HCT116 (cell line): ENCODE measurements at places on chromosomes 6 and 20. TPM values are rescaled to one million over a fixed set of nuclear protein-coding genes. Genes with fewer than 3 reads are reported as not detected.

The PKIB gene
- total RNA-seq = 24.0 TPM

DNA sequence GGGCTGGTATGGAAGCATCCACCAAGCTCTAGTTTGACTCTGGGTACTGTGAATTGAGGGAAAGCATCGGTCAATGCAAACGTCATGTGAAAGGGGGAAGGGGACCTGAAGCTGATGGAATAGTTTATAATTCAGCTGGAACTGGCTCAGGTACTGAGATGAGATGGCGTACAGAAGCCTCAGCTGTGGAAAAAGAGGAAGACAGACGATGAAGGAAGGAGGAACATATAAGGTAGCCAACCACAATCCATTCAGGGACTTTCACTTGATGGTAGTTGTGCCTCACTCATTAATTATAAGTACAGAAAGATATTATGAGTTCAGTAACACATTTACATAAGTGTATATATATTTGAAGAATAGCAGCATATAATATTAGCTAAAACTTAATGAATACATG lies 2.7 kb downstream of the CALHM5 start:
- DNase-seq = no peak
- no peaks in the 10 kb centered on the region for H3K36me3 ChIP-seq
- H3K4me1 ChIP-seq = no peaks in the 10 kb centered on the region
- no peak overlapping the region for H3K27ac ChIP-seq

- peaks cover 52% of the 10 kb centered on the region for H3K4me1 ChIP-seq
- peak overlapping the region; percentile 46 for H3K4me3 ChIP-seq
- H3K27me3 ChIP-seq = no peaks in the 10 kb centered on the region
- no peak for DNase-seq
- no peaks in the 10 kb centered on the region for H3K36me3 ChIP-seq
- peak overlapping the region; percentile 42; the same call in 1 of the 2 replicates for H3K27ac ChIP-seq
These were observed 17.3 kb upstream of the ID1 start for GRCh38 chr20:31587545-31588389.

GRCh38 chr6:79671600-79672266 lies 40.6 kb downstream of the SH3BGRL2 start:
- DNase-seq = peak; percentile 59
- no peaks in the 10 kb centered on the region for H3K27me3 ChIP-seq
- peaks cover 23% of the 10 kb centered on the region for H3K4me1 ChIP-seq
- H3K36me3 ChIP-seq = no peaks in the 10 kb centered on the region
- H3K4me3 ChIP-seq = no peak overlapping the region

The PLN gene
- total RNA-seq = not detected

The ZNF311 gene
- total RNA-seq = not detected

DNA sequence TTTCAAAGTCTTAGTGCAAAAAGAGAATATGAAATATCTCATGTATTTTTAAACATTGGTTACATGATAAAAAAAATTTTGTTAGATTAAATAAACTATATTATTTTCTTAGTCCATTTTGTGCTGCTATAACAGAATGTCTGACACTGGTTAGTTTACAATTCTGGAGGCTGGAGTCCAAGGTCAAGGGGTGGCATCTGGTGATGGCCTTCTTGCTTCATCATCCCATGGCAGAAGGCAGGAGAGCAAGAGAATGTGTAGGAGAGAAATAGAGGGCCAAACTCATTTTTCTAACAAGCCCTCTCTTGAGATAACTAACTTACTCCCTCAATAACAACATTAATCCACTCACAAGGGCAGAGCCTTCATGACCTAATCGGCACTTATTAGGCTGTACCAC lies 11.5 kb upstream of the MCUR1 start:
- H3K27me3 ChIP-seq = no peaks in the 10 kb centered on the region
- H3K4me1 ChIP-seq = no peaks in the 10 kb centered on the region
- no peak overlapping the region for H3K4me3 ChIP-seq

The CDH26 gene
- total RNA-seq = 0.34 TPM

DNA sequence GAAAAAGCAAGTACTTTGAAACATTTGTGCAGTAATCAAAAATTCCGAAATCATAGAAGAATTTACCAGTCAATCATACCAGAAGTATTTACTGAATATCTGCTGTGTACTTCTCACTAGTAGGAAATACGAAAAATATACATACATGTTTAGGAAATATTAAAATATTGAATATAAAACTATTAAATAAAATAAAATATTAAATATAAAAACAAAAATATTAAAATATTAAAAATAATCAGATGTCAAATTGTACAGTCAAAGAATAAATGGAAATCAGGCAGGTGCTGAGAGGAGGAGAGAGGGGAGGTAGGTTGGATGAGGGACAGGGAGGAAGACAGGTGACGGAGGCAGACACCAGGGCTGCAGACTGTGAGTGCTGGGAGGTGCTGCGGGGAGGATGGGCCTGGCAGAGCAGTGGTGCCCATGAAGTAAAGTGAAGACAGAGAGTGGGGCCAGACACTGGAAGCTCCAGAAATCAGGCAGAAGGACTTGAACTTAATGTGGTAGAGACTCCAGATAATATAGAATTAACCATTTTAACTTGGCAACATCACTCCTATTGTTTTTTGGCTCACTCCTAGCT lies 55.9 kb downstream of the PRKN start:
- H3K36me3 ChIP-seq = no peaks in the 10 kb centered on the region
- H3K4me1 ChIP-seq = no peaks in the 10 kb centered on the region
- DNase-seq = no peak
- no peaks in the 10 kb centered on the region for H3K27me3 ChIP-seq
- H3K27ac ChIP-seq = no peak overlapping the region
- no peak overlapping the region for H3K4me3 ChIP-seq

GRCh38 chr6:34393966-34394305 lies 1.5 kb upstream of the NUDT3 start:
- H3K4me3 ChIP-seq = no peak overlapping the region
- no peak for DNase-seq
- no peak overlapping the region for H3K27ac ChIP-seq
- no peaks in the 10 kb centered on the region for H3K36me3 ChIP-seq
- H3K4me1 ChIP-seq = peaks cover 10% of the 10 kb centered on the region

DNA sequence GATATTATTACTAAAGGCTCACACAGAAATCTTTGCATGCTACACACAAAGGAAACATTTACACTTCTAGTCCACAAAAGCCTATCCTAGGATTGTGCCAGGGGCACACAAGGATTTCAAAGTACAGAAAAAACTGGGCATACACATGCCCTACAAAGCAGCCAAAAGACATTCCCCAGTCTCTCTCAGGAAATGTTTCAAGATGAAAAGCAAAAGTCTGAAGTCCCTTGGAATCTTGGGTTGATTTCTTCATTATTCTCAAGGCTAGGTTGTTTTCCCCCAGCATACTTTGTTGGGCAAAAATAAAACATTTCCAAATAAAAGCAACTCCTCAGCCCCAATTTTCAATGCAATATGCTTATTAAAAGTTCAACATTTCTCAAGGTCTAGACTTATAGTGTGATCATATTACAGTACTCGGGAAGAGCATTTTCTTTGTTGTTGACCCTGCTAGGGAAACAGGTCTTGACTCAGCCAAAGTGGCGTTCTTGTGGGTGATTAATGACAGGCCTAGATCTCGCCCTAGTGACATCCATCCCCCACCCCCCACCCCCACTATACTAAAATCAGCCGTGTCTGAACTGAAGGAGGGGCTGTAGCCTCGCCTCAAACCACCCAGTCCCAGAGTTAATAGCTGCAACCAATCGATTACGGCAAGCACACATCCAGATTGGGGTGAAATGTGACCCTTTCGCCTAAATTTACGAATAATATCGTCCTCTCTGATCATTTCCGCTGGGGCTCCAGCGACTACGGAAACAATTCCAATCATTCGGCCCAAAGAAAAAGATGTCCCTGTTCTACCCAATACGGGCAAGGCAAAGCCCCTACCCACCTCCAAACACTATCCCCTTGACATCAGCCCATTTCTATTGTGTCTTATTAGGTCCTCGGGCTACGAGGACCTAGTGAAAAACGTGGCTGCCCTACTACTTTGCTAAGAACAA lies 1.4 kb downstream of the AKIRIN2 start:
- peak overlapping the region; percentile 91 for H3K4me3 ChIP-seq
- peaks cover 8% of the 10 kb centered on the region for H3K4me1 ChIP-seq
- no peaks in the 10 kb centered on the region for H3K27me3 ChIP-seq
- peak overlapping the region; percentile 95 for H3K27ac ChIP-seq
- no peak for DNase-seq

DNA sequence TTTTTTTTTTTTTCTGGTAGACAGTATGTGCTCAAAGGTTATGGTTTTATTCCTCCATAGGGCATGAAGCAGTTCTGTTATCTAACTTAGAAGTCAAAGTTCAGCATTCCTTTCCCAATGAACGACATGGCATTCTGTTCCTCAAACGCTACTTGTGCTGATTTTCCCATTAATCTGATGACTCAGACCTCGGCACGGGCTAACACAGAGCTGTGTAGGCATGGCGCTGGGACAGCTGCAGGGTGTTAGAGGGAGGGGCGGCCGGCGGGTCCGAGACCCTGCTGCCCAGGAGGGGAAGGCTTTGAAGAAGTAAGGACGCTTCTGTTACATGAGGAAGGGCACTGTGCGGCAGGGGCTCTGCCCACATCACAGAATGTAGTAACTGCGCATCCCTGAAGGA lies 93.6 kb upstream of the AGPAT4 start:
- H3K27me3 ChIP-seq = no peaks in the 10 kb centered on the region
- peaks cover 16% of the 10 kb centered on the region; the same call in 1 of the 2 replicates for H3K4me1 ChIP-seq
- no peak overlapping the region for H3K27ac ChIP-seq
- DNase-seq = no peak
- no peak overlapping the region for H3K4me3 ChIP-seq
- H3K36me3 ChIP-seq = no peaks in the 10 kb centered on the region

GRCh38 chr6:91083211-91083610 lies 496.3 kb upstream of the MAP3K7 start:
- no peak for DNase-seq
- no peaks in the 10 kb centered on the region for H3K27me3 ChIP-seq
- no peak overlapping the region for H3K27ac ChIP-seq
- H3K4me1 ChIP-seq = no peaks in the 10 kb centered on the region

DNA sequence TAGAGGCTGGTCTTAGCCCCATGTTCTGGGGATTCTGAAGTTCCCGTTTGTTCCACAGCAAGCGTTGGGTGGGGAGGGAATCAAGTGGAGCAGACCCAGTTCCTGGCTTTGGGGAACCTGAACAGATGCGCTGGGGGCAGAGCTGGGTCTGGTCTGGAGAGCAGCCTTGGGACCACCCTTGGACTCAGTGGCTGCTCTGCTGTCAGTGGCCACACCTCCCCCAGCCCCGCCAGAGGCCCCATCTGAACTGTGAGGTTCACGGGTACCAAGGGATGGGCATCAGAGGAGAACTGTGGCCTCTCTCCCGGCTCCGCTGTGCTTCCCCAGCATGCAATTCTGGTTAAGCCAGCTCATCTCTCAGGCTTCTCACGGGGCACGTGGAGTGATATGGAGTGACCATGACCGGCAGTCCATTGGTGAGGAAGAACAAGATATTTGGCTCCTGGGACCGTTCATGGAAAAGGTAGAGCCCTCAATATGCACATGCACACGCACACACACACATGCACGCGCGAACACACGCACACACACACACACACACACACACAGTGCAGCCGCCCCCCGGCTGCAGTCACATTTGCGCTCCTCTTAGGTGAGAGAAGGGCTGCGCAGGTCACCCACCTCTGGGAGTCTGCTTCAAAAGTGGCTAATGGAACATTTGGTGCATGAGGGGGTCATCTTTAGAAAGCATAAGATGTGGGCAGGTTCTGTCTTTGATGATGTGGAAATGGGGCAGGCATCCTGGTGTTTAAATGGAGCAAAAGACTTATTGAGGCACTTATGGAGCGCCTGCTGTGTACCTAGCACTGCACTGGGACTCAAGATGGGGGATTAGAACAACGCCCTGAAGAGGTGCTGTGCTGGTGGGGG lies 6.0 kb downstream of the DLGAP4 start:
- H3K36me3 ChIP-seq = no peaks in the 10 kb centered on the region
- no peak overlapping the region for H3K27ac ChIP-seq
- peaks cover 4% of the 10 kb centered on the region; the same call in 1 of the 2 replicates for H3K27me3 ChIP-seq
- DNase-seq = no peak

- peaks cover 17% of the 10 kb centered on the region for H3K4me1 ChIP-seq
- H3K4me3 ChIP-seq = no peak overlapping the region
- H3K27ac ChIP-seq = no peak overlapping the region
- DNase-seq = no peak
- no peaks in the 10 kb centered on the region for H3K36me3 ChIP-seq
These were observed 51.3 kb downstream of the PHF20 start for GRCh38 chr20:35823147-35823546.

DNA sequence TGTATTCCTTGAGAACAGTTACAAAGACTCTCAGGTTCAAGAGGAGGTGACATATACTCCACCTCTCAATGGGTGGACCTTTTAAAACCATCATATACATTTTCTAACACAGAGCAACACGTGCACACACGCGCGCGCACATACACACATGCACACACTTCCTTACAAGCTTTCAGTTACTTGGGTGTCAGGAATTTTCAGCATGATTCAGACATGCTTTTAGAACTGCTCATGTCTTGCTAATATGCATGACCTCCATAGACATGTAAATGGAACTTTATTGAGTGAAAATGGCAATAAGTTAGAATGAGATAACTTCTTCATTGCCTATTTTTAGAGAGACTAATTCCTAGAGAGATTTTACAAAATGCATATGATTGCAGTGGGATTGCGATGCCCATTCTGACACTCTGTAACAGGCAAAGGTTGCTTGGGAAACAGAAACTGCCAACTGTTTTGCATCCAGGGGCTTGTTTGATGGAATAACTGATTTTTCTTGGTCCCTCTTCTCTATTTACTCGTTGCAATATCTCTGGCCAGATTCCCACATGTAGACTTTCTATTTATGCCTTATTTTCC lies 531.4 kb upstream of the RNF217 start:
- no peaks in the 10 kb centered on the region for H3K27me3 ChIP-seq
- H3K27ac ChIP-seq = no peak overlapping the region
- no peak for DNase-seq
- H3K36me3 ChIP-seq = no peaks in the 10 kb centered on the region

DNA sequence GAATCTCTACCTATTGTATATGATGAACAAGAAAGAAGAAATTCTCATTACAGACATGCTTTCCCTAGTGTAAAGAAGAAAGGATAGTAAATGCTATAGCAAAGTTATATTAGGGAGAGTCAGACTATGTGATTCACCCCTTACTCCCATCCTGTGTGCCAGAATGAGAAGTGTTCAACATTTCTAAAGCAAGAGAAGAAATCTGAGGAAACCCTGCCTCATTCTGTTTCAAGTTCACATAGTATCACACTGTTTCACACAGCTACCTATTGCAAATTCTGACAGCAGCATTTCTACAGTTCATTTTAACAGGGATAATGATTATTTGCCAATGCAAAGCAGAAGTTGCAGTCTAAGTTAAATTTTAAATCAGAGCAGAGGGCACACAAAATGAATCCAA lies 267.2 kb upstream of the TCF21 start:
- H3K27ac ChIP-seq = no peak overlapping the region
- H3K36me3 ChIP-seq = no peaks in the 10 kb centered on the region
- no peak overlapping the region for H3K4me3 ChIP-seq

- no peaks in the 10 kb centered on the region for H3K36me3 ChIP-seq
- H3K27ac ChIP-seq = no peak overlapping the region
- H3K27me3 ChIP-seq = no peaks in the 10 kb centered on the region
- H3K4me3 ChIP-seq = no peak overlapping the region
These were observed 18.9 kb upstream of the TRAM2 start for GRCh38 chr6:52595796-52596130.

The KCNK17 gene
- not detected for total RNA-seq
